ENCODE measurements at places on chromosomes 5 and 9.

- no peak for DNase-seq
These were observed 43.2 kb downstream of the C5orf15 start for GRCh38 chr5:133925269-133925668.

DNA sequence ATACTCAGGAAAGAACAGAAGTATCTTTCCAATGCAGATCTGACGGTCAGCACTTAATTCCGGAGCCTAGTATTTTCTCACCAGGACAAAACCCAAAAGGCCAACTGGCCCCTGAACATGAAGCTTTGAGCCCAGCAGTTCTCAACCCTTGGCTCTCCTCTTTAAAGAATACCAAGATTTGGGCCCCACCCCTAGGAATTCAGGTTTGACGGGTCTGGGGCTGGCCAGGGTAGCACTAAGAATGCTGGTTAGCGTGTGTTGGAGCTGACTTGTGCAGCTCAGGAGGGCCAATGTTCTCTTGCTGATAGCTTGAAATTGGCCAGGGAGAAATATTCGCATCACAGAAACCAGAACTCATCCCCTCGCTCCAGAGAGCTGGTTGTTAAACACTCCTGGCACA is 88.3 kb upstream of the PTCH1 start:
- DNase-seq: no peak

- no peak for DNase-seq
These were observed 66.9 kb downstream of the TLR4 start for GRCh38 chr9:117771136-117771535.

GRCh38 chr9:24464319-24464951 is 81.3 kb downstream of the IZUMO3 start:
- DNase-seq: no peak

DNA sequence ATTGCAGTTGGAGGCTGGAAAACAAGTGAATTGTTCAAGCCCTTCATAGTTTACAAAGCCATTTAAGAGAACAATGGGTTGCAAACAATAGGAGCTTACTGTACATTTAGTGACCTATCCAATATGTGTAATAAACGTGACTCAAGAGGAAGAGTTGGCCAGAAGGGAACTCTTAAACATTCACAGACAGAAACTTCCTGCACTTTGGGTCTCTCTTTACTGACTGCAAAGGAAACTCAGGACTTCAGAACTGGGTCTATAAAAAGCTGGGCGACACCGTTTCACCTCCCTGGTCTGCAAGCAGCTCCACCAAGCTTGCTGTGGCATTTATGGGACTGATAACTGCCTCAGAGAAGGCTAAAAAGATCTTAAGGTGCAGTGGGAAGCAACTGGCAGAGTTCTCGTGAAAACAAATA is 48.7 kb upstream of the SPATA31D4 start:
- DNase-seq: no peak

Data from ascending aorta (tissue), 2 donors.